Omental fat pad (tissue), 4 donors: ENCODE measurements at places on chromosomes 16 and 17.

GRCh38 chr16:50068550-50068949 lies 2.8 kb downstream of the HEATR3 start:
- DNase-seq = no peak

DNA sequence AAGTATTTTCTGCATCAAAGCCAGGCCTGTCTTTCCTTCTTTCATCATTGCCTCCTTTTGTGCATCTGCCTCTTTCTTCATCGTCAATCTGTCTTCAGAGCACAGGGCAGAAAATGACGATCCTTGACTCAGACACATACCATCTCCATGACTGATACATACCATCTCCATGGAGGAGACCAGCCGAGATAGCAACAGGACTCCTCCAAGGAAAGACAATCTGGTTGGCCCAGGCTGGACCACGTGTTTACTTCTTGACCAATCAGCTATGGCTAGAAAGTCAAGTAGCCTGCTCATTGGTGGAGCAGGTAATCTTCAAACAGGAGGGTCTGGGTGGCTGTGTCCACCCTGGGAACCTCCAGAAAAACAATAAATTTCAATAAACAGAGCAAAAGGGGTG lies 164.6 kb downstream of the CPPED1 start:
- DNase-seq = no peak

- no peak for DNase-seq
These were observed 2.3 kb upstream of the COL1A1 start for GRCh38 chr17:50203604-50204345.

DNA sequence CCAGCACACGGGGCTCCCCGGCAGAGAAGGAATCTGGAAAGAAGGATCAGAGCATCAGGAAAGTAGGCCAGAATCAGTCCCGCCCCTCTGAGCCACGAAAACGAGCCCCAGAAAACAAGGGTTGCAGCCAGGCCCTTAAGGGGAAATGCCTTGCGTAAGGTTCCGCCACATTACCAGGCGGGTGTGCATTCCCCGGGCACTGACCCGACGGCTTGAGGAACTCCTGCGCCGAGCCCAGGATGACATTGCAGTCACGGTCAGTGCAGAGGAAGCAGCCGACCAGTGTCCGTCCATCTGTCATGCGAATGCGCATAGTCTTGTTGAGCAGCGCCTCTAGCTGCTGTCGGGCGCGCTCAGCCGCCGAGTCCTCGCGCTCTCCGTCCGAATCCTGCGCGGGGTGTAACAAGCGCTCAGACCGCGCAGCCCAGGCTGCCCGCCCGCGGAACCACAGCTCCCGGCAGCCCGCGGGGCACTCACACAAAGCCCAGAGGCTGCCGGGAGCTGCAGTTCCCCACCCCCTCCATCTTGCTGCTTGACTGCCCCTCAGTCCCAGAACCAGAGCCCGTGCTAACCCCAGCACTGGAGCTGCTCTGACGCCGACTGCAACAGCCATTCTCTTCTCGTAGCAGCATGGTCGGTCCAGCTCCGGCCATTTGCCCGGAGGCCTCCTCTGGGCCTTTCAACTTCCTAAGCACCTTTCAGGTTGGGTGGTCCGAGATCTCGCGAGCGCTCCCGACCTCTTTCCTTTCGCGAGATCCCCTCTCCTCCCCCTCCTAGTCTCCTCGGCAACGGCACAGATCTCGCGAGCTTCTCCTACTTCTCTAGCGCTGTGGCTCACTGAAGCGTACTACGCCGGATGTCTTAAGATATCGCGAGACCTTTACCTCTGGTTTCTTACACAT lies at the start of gene NAA38:
Gene NAA38, minus strand, starts transcription at position 749 of the 902 bp plus-strand sequence. Its CDS starts 96 bp downstream, at position 653.
- peak; percentile 91 for DNase-seq

- no peak for DNase-seq
These were observed 3.9 kb downstream of the HIRIP3 start for GRCh38 chr16:29991571-29991904.

GRCh38 chr17:4616476-4616875 lies 25.0 kb downstream of the ALOX15 start:
- DNase-seq = no peak

- no peak for DNase-seq
These were observed 14.5 kb downstream of the SNX11 start for GRCh38 chr17:48121923-48122664.

DNA sequence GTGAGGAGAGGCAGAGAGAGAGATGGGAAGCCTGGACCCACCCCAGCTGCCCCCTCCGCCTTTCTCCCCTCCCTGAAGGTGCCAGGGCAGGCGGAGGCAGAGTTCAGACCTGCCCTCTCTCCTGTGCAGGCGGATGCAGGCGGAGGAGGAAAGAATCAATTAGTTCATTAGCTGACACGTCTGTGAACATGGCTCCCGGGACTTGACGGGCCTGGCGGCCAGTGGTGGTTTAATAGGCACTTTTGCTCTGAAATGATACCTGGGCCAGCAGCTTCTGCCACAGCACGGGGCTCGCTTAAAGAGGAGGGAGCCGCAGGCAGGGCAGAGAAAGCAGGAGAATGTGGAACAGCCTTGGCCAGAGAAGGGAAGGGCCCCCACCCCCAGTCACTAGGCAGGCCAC lies 98.1 kb downstream of the SDK2 start:
- no peak for DNase-seq

GRCh38 chr16:2964475-2965336 lies 631 bp downstream of the KREMEN2 start:
- no peak for DNase-seq

GRCh38 chr17:57429966-57430365 lies 173.6 kb downstream of the MSI2 start:
- no peak for DNase-seq

GRCh38 chr16:86707171-86707570 lies 128.8 kb downstream of the FOXL1 start:
- no peak for DNase-seq

DNA sequence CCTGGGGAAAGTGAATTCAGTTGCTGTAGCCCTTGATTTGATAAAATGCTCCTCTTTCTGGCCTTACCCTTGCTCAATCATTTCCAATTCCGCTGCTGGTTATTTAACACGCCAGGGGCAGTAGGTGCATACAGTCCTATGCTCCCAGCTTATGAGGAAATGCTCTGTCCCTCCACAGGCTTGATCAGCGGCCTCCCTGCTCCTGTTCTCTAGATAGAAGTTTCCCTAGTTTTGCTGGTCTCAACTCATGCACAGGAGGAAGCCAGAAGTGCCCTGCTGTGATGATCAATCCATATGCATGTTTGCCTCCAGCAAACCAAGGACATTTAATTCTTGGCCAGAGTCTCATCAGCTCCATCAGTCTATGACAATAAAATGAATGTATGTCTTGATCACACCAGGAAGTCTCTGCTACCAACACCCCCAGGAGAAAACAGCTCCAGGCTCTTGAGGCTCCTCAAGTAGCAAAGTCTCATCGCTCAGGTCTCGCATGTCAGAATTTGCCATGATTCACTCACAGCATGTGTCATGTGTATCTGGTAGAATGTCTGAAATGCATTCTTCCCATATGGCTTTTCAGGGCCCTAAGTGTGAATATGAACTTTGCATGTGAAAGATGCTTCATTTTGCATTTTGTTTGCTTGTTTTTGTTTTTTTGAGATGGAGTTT lies 208.9 kb downstream of the CDH13 start:
- no peak for DNase-seq

GRCh38 chr16:6016530-6017184 lies 919.1 kb upstream of the EEF2KMT start:
- no peak for DNase-seq

DNA sequence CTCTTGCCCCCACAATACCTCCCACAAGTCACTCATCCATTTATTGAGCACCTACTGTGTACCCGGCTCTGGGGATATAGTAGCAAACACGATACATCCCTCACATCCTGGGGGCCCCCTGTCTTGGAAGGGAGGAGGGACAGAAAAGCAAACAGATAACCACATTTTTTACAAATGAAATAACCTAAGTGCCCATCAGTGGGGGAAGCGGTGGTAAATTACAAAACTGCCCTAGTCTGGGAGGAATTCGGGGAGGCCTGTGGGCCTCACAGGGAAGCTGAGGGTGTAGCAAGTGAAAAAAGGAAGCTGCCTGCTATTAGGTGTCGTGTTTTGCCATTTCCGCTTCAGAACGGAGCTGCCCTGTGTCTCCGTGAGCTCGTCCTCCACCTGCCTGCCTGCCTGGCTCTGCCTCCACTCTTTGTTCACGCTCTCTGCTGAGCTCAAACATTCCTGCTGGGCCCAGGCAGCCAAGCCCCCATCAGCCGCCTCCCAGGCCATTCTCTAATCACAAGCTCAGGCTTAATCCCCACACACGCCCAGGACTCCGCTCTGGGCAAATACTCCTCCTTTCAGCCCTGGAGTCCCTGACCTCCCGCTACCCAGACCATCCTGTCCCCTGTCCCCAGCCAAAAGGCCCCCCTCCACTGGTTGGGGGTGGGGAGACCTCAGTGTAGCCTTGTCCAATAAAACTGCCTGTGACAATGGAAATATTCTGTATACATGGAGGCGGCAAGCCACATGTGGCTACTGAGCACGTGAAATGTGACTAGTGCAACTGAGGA lies 10.2 kb upstream of the SEC14L5 start:
- no peak for DNase-seq

- no peak for DNase-seq
These were observed 1.1 kb downstream of the NEURL4 start for GRCh38 chr17:7328009-7328408.
